DMS53 (cell line): ENCODE measurements at places on chromosomes 5 and 9.

GRCh38 chr5:113748403-113748802 is 234.9 kb downstream of the YTHDC2 start:
- peak; percentile 26 for DNase-seq

DNA sequence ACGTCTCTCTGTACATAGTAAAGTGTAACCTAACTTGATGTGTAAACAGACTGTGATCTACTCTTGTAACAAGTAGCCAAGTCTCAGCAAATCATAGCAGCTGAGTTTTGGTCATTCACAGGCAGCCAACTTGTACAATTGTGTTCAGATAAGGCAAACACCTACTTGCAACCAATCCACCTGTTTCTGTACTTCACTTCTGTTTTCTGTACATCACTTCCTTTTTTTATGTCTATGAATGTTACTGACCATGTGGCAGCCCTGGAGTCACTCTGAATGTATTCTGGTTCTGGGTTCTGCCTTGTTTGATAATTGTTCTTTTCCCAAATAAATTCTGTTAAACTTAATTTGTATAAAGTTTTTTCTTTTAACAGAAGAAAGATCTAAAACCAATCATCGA is 26.0 kb downstream of the RLN2 start:
- no peak for DNase-seq

DNA sequence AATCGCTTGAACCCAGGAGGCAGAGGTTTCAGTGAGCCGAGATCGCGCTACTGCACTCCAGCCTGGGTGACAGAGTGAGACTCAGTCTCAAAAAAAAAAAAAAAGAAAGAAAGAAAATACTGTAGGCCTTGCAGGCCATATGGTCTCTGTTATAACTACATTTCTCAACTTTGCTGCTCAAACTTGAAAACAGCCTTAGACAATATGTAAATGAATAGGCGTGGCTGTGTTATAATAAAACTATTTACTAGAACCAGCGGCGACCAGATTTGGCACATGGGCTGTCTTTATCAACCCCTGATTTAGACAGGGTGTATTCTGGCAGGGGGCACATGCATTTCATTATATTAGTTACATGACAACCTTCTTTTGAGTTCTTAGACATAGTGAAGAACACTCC is 130.0 kb downstream of the C9orf152 start:
- DNase-seq, result no peak

DNA sequence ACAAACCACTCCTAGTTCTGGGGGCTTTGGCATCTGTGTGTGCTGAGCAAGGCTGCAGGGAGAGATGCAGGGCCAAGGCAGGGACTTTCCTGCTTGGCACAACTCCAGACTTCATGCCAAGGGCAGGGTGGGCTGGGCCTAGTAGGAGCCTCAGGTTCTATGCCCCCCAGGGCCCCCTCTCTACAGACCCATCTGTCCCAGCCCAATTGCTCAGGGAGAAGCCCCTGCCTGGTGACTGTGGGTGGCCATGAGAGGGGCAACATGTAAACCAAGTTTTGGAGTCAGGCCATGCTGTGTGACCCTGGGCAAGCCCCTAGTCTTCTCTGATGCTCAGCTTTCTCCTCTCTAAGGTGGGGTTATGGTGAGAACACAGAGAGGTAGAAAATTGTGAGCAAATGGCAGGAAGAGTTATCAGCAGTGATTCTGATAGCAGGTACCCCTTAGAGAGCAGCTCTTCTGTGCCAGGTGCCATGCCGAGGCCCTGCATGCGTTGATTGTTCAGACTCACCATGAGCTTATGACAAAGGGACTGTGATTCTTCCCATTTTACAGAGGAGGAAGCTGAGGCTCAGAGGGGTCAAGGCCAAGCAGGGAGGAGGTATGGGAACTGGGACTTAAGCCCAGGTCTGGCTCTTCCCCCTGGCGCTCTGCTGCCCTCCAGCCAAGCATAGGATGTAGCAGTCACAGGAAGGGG is 5.2 kb downstream of the OLFML2A start:
- DNase-seq, result no peak

GRCh38 chr5:168314735-168315411 is 23.4 kb downstream of the WWC1 start:
- peak; percentile 90 for DNase-seq

DNA sequence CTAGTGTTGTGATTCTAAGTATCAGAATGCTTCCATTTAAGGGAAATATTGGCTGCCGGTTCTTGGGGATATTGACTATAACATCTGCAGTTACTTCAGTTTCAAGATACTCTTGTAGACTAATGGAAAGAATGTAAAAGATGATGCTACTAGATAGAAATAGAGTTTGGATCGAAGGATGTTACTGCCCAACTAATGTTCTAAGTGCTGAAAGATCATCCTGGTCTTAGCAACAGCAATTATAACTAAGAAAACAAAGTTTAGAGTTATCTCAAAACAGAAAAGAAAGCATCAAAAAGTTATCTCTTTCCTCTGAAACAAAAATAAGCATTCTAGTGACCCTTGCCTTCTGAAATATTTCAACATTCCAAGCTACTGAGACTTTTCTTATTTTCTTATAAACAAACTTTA is 49.9 kb downstream of the ITGA1 start:
- DNase-seq, result no peak
